ENCODE measurements at places on chromosomes 1 and 21.

GRCh38 chr1:85262985-85263384 is 3.5 kb upstream of the C1orf52 start:
- no peak for DNase-seq

- DNase-seq: no peak
These were observed 157.2 kb downstream of the KAZN start for GRCh38 chr1:14755518-14756252.

- no peak for DNase-seq
These were observed 50.7 kb upstream of the ACOT11 start for GRCh38 chr1:54497338-54497737.

- no peak for DNase-seq
These were observed 58.1 kb upstream of the CCDC190 start for GRCh38 chr1:162919034-162919433.

DNA sequence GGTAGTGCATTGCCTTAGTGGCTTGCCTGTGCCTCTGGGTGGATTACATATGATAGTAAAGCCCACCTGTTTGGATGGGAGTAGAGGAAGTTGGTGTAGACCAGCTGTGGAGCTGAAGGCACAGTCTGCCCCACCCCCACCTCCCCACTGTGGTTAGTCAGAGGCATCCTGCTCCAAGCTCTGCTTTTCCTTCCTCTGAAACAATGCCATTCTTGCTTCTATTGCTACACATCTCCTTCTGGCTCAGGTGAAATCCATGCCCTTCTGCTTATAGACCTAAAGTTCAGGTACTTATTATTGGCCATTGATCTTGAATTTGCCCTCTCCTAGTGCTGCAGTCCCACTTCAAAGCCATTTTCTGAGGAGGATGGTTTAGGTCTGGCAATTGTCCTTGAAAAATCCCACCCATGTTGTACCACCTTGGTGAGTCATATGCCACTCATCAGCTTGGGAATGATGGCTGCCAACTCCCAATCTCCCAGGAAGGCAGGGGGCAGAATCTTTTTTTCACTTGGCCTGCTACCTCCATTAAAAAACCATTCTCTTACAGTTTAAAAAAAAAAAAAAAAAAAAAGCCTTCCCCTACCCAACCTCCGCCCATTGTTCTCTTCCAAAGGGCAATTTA is 6.7 kb upstream of the TXLNA start:
- no peak for DNase-seq

GRCh38 chr1:226873771-226874578 is 3.6 kb downstream of the PSEN2 start:
- DNase-seq: no peak

DNA sequence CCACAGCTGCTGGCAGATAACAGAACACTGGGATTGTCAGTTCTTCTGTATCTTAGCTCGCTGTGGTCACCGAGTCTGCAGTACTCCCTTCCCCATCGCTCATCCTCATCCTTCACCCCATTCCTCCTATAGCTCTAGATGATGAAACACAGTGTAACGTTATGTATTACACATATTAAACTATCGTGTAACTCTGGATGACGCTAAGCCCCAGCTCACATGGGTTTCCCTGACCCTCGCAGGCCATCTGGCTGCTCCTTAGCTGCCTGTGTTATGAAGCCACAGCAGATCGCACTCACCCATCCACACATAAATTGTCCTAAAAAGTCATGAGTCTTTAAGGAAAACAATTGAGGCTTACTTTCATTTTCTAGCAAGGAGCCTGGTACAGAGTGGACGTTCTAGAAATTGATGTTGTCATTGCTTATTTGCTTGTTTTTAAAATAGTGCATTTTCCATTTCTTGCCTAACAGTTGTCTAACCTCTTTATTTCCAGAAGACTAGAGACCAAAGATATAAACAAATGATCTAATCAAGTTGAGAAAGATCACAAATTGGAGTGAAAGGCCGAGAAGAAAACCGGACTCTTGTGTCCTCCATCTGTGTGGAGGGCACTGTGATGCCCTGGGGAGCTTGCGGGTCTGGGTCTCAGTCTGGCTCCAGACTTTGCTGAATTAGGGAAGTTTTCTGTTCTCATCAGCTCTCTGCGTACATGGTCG is 24.3 kb upstream of the PCP4 start:
- DNase-seq: no peak

DNA sequence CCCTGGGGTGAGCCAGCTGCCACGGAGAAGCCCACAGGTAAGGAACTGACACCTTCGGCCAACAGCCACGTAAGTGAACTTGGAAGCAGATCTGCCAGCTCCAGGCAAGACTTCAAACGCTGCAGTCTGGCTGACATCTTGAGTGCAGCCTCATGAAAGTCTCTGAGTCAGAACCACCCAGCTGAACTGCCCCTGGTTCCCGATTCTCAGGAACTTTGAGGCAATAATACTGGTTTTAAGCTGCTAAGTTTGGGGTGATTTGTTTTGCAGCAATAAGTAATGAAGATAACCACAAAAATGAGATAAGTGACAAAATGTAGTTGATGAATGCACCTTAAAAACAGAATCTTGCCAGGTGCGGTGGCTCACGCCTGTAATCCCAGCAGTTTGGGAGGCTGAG is 48.5 kb downstream of the MAP3K7CL start:
- no peak for DNase-seq

- DNase-seq: no peak
These were observed 102.3 kb upstream of the TIAM1 start for GRCh38 chr21:31446226-31446855.

DNA sequence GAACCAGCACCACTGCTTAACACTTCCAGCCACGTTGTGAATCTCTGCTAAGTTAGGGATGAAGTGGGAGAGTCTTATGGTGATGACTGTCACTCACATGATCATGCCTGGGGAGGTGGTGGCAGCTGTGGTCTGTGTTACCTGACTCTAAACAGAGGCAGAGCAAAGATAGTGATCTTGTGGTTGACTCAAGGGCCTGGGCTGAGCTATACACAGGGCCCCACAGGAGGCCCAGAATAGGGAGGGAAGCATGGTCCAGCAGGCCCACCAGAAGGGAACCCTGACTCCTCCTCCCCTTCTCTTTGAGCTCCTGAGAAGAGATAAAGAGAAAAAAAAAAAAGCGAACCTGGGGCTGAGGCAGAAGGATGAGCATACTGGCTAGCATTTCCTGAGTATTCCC is 55.0 kb downstream of the PLXNA2 start:
- no peak for DNase-seq

GRCh38 chr1:228917342-228917741 is 182.1 kb downstream of the RHOU start:
- no peak for DNase-seq

DNA sequence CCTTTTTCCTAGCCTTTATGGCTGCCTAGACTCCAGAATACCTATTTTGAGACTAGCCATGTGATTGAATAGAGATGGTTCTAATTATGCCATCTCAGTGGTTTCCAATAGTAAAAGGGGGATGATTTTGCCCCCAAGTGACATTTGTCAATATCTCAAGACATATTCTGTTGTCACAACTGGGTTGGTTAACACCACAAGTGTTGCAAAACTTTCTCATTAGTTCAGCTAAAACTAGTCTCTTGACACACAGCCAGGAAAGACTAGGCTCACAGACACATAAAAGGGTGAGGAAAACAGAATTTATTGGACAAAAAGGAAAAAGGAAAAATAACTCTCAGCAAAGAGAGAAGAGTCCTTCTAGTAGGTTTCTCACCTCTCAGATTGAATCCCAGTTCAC is 39.9 kb upstream of the GBP5 start:
- no peak for DNase-seq

DNA sequence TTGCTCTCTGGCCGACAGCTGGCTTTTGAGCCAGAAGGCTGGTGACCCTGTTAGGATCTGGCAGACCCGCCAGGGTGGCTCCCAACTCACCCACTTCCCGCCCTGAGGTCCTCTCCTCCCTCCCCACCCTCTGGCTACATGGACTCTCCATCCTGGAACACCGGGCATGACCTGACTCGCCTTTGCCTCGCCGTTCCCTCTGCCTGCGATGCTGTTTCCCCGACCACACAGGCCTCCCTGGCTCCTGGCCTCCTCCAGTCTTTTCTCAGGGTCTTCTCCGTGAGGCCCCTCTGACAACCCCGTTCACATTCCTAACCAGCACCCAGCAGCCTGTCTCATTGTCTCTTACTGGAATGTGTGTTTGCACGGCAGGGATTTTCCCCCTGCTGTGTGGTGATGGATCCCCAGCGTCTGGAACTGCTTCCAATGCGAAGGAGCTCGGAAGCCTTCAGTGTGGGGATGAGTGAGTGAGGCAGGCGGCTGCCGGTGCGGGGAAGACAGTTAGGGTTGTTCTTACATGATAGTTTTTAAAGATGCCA is 46.0 kb upstream of the POFUT2 start:
- DNase-seq: no peak

DNA sequence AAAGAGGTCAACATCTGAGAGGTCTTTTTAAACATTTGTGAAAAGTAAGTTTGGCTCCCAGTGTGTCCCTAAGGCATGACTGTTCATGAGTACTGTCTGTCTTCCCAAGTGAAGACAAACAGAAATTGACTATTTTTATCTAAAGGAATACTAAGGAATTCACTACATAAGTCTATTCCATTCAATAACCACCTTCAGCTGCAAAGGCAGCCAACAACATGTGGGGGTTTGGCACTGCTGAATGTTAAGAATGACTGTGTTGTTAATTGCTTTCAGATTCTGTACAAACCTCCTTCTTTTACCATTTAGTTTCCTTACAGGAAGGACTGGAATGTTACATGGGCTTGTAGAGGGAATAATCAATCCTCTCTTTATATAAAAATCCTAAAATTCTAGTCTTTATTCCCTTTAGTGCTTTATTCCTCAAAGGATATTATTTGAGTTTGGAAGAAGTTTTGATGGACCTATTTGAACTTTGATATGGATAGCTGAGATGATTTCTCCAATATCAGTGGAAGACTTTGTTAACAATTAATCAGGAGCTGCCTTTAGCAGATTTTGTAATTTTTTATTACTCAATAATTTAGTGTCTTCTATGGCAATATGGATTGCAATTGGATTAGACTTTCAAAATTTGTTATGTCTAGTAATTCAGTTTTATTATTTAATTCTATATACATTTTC is 201.7 kb upstream of the CHRM3 start:
- DNase-seq: no peak

DNA sequence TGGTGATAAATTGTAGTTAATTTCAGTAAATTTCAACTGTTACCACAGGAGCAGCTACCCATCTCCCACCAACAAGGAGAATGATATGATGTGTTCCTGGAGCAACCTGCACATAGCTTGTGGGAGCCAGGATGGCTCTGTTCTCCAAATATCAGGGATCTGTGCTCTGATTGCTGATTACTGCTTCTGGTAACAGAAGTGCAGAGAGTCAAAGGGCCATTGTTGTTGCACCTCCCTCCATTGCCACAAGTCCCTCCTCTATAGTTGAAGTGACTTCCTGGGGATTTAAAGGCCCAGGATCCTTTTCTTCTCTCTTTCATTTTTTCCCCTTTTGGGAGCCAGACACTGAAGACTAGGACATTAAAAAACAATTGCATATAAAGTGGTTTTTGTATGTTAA is 51.6 kb upstream of the HPDL start:
- DNase-seq: no peak

DNA sequence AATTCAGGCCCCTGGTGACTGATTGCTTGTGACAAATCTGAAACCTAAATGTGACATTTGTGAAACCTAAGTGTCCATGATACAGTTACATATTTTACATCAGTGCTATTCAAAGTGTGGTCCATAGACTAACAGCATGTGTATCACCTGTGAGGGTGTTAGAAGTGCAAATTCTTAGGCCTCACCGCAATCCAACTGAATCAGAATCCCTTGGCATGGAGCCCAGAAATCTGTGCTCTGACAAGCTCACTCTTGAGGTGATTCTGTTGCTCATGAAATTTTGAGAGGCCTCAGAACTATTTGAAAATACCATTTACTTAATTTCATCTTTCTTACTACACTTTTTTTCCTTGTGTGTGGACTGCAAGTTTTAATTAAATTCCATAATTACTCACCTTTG is 587.9 kb downstream of the ADGRL2 start:
- no peak for DNase-seq

DNA sequence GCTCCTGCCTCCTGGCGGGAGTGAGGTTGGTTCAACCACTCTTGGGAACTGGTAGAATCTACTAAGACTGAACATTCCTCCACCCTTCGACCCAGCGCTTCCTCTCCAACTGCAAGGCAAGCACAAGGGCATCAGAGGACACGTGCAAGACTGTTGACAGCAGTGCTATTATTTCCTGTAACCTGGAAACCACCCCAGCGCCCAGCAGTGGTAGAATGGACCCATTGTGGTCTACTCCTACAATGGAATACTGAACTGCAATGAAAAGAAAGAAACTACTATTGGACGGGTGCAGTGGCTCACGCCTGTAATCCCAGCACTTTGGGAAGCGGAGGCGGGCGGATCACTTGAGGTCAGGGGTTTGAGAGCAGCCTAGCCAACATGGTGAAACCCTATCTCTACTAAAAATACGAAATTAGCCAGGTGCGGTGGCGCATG is 33.0 kb upstream of the TARDBP start:
- DNase-seq: no peak

DNA sequence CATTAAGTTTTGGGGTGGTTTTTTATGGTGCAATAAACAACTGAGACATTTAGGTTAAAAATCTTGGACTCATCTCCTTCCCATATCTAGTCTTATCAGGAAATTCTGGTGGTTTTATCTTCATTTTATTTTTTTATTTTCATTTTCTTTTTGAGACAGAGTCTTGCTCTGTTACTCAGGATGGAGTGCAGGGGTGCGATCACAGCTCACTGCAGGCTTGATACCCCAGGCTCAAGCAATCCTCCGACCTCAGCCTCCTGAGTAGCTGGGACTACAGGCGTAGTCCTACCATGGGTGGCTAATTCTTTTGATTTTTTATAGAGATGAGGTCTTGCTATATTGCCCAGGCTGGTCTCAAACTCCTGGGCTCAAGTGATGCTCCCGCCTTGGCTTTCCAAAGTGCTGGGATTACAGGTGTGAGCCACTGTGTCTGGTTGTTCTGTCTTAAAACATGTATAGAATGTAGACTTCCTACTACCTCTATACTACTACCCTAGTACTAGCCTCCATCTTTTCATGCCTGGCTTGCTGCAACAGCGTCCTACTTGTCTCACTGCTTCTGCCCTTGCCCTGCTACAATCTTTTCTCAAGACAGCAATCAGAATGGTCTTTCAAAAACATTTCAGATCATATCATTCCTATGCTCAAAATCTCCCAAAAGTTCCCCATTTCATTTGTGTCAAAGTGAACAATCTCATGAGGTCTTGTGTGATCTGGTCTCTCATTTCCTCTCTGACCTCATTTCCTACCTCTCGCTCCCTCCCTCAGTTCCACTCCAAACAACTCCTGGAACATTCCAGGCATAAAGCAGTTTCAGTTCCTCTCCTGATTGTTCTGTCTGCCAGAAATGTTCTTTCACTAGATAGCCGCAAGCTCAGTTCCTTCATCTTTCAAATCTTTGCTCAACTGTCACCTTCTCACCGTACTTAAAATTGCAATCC is 5.9 kb upstream of the FCGR2A start:
- no peak for DNase-seq
